Mucosa of descending colon (tissue), 3 donors: ENCODE measurements at places on chromosomes 7 and 10. TPM values are rescaled to one million over a fixed set of nuclear protein-coding genes. Genes with fewer than 3 reads are reported as not detected.
A peak's percentile ranks its signal among the peaks of the same experiment; 100 is the strongest.

The ABCC2 gene
- total RNA-seq = 0.69 TPM

The SLC29A4 gene
- 5.5 TPM for total RNA-seq

DNA sequence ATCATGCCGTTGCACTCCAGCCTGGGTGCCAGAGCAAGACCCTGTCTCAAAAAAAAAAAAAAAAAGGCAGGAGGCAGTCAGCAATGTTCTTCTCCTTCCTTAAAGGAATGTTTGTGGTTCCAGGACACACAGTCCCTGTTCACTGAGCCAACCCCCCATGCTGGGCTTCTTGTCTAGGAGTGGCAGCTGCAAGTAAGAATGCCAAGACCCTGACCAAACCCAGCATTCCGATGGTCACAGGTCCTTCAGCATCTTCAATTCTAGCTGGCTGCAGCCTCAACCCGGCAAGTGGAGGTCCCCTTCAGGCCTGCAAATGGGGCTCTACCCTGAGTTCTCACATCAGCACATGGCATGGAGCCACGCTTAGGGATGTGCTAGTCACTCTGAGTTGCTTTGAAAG is 38.2 kb upstream of the CUX1 start:
- DNase-seq = no peak

DNA sequence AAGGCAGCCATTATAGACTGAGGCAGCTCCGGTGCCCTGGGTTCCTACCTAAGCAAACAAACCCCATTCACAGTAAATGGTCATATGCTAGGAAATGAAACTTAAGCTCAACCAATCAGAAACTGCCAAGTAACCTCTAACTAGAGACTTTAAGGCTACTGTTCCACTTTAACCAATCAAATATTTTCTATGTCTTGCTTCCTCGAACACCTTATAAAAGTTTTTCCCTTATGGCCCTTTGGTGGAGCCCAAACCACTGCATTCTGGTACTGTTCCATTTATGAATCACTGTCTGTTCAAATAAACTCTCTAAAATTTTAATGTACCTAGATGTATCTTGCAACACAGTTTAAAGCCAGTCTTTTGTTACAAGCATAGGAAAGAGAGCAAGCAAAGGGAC is 361.1 kb downstream of the HGF start:
- no peak for DNase-seq

The NPY4R2 gene
- total RNA-seq = 4.4 TPM

DNA sequence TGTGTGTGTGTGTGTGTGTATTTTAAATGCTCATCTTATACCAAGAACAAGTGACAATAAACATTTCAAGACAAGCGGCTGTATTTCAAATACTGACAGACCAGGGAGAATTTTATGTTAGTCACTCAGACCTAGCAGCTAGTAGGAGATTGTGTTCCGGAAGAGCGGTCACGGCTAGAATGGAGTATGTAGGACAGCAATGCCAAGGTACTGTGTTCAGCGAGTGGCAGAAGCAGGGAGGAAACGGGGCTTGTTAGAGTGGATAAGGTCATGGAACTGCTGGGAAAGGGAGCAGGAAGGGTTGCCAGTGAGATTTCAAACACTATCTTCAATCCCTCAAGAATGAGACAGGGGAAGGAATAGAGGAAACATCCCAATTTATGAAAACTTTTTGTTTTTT is 260.5 kb upstream of the PITRM1 start:
- no peak for DNase-seq

- DNase-seq = peak; percentile 83
Observed at GRCh38 chr10:11875494-11876281, 52.5 kb downstream of the PROSER2 start.

DNA sequence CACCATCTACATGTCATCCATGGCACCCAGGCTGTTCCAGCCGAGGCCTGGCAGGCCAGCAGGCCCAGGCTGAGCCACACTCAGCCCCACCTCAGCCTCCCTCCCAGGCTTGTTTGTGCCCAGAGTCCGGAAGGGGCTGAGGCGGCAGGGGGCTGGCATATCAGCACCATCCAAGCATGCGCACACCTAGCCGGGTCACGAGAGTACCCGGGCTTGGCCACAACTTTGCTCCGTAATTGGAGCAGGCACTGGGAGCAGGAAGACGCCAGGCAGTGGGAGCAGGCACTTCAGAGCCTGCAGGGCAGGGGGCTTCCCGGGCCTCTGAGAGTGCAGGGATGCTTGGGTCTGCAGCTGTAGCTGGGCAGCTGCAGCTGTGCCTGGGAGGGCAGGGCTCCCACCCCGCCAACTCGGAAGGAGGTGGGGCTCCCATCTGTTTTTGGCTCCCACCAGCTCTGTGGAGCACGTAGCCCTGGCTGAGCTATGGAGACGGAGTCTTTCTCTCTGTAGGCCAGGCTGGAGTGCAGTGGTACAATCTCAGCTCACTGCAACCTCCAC is 15.2 kb upstream of the TSPAN15 start:
- no peak for DNase-seq

DNA sequence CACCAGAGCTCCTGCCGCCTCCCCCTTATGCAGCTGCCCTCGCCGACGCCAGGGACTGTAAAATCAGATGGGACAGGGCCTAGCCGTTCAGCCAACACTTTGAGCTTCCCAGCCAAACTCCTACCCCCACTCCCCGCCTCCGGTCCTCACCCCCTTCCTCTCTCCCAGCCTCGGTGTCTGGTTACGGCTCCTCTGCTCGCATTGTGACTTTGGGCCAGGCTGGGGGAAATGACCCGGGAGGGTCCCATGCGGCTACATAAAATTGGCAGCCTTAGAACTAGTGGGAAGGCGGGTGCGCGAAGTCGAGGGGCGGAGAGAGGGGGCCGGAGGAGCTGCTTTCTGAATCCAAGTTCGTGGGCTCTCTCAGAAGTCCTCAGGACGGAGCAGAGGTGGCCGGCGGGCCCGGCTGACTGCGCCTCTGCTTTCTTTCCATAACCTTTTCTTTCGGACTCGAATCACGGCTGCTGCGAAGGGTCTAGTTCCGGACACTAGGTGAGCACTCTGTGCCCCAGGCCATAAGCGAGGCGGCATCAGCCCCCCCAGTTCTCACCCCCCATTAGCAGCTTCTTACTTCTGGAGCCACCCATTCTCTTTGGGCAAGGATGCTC is at the start of gene KAZALD1:
TSS of gene KAZALD1 (plus strand) at position 366 of the 608 bp plus-strand sequence. CDS start 604 bp downstream, outside the sequence.
- peak; percentile 66 for DNase-seq

GRCh38 chr7:50954716-50955115 is 172.0 kb upstream of the GRB10 start:
- no peak for DNase-seq

The EIF3A gene
- total RNA-seq = 124 TPM

- DNase-seq = no peak
Observed at GRCh38 chr10:129894698-129895097, 69.4 kb downstream of the EBF3 start.

- no peak for DNase-seq
Observed at GRCh38 chr10:45118929-45119328, 118.2 kb downstream of the ZNF22 start.

The DPYSL4 gene
- 0.55 TPM for total RNA-seq

The RNF32 gene
- 2.0 TPM for total RNA-seq

DNA sequence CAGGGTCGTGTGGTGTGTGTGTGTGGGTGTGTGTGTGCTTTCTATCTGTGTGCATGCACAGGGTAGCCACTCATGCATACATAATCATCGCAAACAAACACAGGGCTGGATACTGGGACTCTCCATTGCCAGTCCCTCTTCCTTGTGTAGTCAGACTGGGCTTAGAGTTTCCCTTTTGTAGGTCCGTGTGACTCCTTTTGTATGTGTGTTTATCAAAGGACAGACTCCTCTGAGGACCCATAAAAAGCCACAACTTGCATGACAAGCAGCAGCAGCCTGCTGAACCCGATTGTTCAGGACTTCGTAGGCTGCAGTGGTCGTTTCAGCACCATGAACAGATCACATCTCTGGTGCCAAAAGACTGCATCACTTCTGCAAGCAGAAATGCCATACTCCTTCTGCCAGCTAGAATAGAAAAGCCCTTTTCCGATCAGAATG is 895 bp downstream of the VSTM2A start:
- no peak for DNase-seq

DNA sequence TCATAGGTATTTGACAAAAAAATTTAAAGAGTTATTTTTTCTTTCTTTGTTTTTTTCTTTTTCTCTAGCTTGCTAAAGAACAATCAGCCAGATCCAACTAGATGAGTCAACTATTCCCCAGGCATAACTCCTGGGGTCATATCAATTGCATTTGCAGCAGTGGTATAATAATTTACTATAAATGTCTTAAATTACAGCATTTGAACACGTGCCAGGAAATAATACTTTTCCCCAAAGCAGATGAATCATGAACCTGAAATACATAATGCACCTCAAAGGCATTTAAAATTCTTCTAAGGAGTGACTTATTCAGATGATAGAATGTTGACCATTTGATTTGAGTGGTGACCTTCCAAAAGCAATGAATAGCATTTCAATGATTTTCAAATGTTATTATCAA is 190.1 kb downstream of the LRRTM3 start:
- no peak for DNase-seq

GRCh38 chr10:122376364-122376961 is 2.0 kb downstream of the PLEKHA1 start:
- DNase-seq = no peak

- no peak for DNase-seq
Observed at GRCh38 chr10:110437351-110437605, 60.4 kb upstream of the DUSP5 start.

- DNase-seq = no peak
Observed at GRCh38 chr7:142714375-142714774, 34.9 kb upstream of the PRSS1 start.

GRCh38 chr7:155938129-155938528 is 125.9 kb upstream of the SHH start:
- DNase-seq = no peak

The PODXL gene
- 25.6 TPM for total RNA-seq

DNA sequence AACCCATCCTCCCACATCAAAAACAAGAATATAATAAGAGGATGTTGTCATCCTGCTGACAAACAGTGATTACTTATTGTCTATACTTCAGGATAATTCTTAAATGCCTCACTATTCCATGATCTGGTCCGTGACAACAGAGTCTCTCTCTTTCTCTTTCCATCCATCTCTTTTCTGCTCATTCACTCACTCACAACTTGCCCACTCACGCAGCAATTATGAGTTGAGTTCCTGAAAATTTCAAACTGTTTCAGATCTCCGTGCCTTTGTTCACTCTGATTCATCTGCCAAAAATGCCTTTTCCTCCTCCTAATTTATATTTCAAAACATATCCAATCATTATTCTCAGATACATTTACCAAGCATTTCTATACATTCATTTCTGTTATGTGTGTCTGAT is 1.4 kb downstream of the OR6B1 start:
- no peak for DNase-seq

- no peak for DNase-seq
Observed at GRCh38 chr10:16242859-16243613, 193.8 kb upstream of the PTER start.

DNA sequence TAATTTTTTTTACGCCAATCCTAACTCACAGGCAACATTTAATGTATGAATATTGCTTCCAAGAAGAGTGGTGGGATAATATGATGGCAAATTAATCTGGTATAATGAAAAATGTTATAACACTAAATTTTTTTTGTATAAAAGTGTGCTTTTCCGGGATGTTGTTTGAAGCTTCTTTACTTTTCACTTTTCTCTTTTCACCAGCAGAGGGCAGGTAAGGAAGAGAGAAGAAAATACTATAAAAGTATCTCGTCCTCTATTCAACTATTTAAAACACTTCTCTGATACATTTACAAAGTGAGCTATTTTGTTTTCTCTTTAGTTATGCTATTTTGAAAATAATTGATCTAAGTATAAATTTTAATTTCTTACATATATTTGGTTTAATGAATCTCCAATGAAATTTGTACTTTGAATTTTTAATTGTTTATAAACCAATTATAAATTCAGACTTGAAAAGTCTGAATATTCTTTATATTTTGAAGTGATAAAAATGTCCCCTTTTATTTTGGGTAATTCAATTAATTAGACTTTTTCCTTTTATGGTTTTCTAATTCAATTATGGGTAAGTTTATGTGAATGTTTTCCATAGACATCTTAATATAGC is 20.7 kb upstream of the CFTR start:
- no peak for DNase-seq

- DNase-seq = no peak
Observed at GRCh38 chr7:24601600-24601999, 28.3 kb downstream of the PALS2 start.

DNA sequence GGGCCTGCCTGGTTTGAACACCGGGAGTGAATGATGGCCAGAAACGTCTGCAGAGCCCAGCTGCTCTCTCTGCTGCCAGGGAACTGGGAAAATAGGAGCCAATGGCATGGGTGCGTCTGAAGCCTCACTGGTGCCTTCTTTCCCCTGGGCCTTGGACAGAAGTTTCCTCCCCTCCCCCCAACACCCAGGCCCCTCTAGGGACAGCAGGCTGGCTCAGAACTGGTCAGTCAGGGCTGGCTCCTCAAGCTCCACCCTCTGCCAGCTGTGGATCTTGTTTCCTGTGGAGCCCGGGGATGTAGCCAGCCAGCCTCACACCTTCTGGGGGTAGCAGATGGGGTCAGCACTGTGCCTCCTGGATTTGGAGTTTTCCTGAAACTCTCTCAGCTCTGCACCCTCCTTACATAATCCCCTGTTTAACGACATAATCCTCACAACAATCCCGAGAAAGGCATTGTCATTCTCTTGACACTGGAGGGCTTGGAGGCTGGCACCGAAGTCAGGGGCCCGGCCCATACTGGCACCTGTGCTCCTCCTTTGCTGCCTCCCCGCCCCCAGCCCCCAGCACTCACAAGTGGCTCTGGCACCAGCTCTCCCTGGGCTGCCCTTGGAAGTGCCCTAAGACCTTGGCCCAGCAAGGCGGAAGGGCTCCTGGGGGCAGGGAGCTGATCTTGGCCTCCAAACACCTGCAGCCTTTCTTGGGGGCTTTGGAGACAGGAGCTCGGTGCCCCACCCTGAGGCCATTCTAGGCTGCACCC is 5.7 kb downstream of the LDB3 start:
- DNase-seq = no peak

The SGCE gene
- total RNA-seq = 6.8 TPM
